Activated naive CD8-positive, alpha-beta T cell treated with anti-CD3 and anti-CD28 coated beads for 36 hours (primary cell): ENCODE measurements at places on chromosomes 1 and 21.

- no peak overlapping the region for H3K27ac ChIP-seq
- no peaks in the 10 kb centered on the region for H3K36me3 ChIP-seq
- no peaks in the 10 kb centered on the region for H3K27me3 ChIP-seq
- no peaks in the 10 kb centered on the region for H3K4me1 ChIP-seq
- no peak overlapping the region for H3K4me3 ChIP-seq
- no peak for DNase-seq
Measured at GRCh38 chr1:73953186-73953585, 244.8 kb downstream of the LRRIQ3 start.

DNA sequence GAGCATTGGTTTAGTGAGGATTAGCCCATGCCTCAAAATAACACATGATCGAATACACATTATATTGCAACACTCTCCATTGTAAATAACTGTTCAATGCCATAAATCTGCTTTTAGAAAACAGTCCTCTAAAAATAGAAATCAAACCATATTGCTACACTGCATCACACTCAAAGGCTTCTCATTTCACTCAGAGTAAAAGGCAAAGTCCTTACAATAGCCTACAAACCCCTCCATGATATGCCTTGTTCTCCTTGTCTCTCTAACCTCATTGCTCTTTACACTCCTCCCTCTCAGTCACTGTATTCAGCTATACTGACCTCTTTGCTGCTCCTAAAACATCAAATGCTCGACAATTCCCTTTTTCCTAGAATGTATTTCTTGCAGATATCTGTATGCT, 64.2 kb downstream of the CYYR1 start:
- no peak overlapping the region for H3K27ac ChIP-seq
- no peaks in the 10 kb centered on the region for H3K36me3 ChIP-seq
- no peaks in the 10 kb centered on the region for H3K4me1 ChIP-seq
- no peak overlapping the region for H3K4me3 ChIP-seq
- no peaks in the 10 kb centered on the region for H3K27me3 ChIP-seq
- DNase-seq, result no peak

DNA sequence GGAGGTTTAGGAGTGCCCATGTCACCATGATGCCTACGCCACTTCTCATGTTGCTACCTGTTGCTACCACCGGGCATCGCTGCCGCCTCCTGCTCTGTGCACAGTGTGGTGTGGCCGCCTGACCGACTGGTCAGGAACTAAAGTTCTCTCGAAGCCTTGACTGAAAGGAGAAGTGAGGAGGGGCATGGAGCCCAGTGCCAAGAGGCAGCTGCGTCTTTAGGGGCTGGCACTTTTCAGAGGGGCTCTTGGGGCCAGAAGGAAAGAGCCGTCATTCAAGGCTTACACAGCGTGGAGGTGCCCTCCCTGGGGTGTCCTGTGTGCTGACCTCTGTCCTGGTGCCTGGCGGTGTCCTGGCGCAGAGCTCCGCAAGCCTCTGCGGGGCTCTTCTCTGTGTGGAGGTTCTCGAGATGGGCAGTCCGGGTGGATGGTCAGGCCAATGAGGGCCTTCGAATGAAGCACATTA, 57.2 kb downstream of the ADARB1 start:
- H3K27ac ChIP-seq, result no peak overlapping the region
- DNase-seq, result no peak
- H3K36me3 ChIP-seq, result peaks cover 6% of the 10 kb centered on the region
- H3K27me3 ChIP-seq, result no peaks in the 10 kb centered on the region
- H3K4me3 ChIP-seq, result no peak overlapping the region

GRCh38 chr1:165356876-165357275, 361 bp upstream of the LMX1A start:
- no peak overlapping the region for H3K4me3 ChIP-seq
- peaks cover 84% of the 10 kb centered on the region for H3K27me3 ChIP-seq
- H3K36me3 ChIP-seq, result no peaks in the 10 kb centered on the region
- peaks cover 14% of the 10 kb centered on the region for H3K4me1 ChIP-seq

DNA sequence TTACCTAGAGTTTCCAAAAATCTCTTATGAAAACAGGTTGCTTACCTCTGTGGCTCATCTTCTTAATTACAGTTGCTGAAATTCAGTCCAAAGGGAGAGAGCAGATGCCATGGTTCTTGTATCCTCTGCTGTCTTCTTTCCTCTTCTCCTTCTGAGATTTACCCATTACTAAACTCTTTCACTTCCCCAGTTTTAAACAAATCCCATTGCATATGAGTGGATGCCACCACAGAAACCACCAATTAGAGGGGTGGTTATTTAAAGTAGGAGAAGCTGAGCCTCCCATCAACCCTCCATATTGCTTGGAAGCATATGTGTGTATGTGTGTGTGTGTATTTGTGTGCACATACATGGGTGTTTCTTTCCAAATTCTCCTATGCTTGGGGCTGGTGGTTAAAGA, 128.5 kb upstream of the KCNK1 start:
- peaks cover 24% of the 10 kb centered on the region for H3K27me3 ChIP-seq
- H3K4me1 ChIP-seq, result no peaks in the 10 kb centered on the region
- no peaks in the 10 kb centered on the region for H3K36me3 ChIP-seq
- H3K4me3 ChIP-seq, result no peak overlapping the region
- DNase-seq, result no peak

- no peak overlapping the region for H3K27ac ChIP-seq
- DNase-seq, result no peak
- peaks cover 13% of the 10 kb centered on the region for H3K27me3 ChIP-seq
- H3K4me3 ChIP-seq, result no peak overlapping the region
- no peaks in the 10 kb centered on the region for H3K36me3 ChIP-seq
- no peaks in the 10 kb centered on the region for H3K4me1 ChIP-seq
Measured at GRCh38 chr1:166283600-166283999, 116.8 kb upstream of the FAM78B start.

GRCh38 chr1:208537198-208537597, 293.0 kb upstream of the PLXNA2 start:
- no peaks in the 10 kb centered on the region for H3K4me1 ChIP-seq
- H3K27me3 ChIP-seq, result no peaks in the 10 kb centered on the region
- H3K4me3 ChIP-seq, result no peak overlapping the region
- H3K27ac ChIP-seq, result no peak overlapping the region

- no peaks in the 10 kb centered on the region for H3K36me3 ChIP-seq
- peaks cover 3% of the 10 kb centered on the region for H3K4me1 ChIP-seq
Measured at GRCh38 chr1:168083456-168084325, 53.0 kb downstream of the GPR161 start.

- H3K4me1 ChIP-seq, result peaks cover 4% of the 10 kb centered on the region
- H3K27me3 ChIP-seq, result peaks cover 35% of the 10 kb centered on the region
- H3K4me3 ChIP-seq, result no peak overlapping the region
- no peaks in the 10 kb centered on the region for H3K36me3 ChIP-seq
- H3K27ac ChIP-seq, result no peak overlapping the region
Measured at GRCh38 chr1:20466273-20466672, 19.7 kb downstream of the CAMK2N1 start.

GRCh38 chr1:159172614-159173291, 1.3 kb downstream of the CADM3 start:
- no peak overlapping the region for H3K4me3 ChIP-seq
- H3K27me3 ChIP-seq, result peaks cover 75% of the 10 kb centered on the region
- H3K36me3 ChIP-seq, result no peaks in the 10 kb centered on the region
- DNase-seq, result no peak
- H3K4me1 ChIP-seq, result no peaks in the 10 kb centered on the region

GRCh38 chr1:59502009-59502691, 205.3 kb downstream of the FGGY start:
- H3K36me3 ChIP-seq, result peaks cover 4% of the 10 kb centered on the region
- no peak overlapping the region for H3K27ac ChIP-seq
- no peak overlapping the region for H3K4me3 ChIP-seq
- H3K27me3 ChIP-seq, result no peaks in the 10 kb centered on the region
